ENCODE measurements at places on chromosomes 1 and 21. TPM values are rescaled to one million over a fixed set of nuclear protein-coding genes. Genes with fewer than 3 reads are reported as not detected.

DNA sequence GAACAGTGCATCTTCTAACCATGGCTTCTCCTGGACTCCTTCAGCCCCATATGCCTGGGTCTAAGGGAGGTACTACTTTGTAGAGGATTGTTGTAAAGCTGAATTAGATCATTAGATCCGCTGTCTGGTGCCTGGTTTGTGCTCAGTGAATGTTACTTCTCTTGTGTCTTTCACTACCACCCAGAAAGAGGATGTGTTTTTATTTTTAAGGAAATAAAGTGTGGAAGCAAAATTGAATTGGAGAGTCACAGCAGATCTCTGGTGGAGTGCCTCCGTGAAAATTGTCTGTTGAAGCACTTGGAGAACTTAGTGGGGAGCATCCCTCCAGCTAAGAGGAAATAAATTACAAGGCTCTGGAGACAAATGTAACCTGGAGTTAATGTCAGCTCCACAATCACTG lies 101.8 kb upstream of the ARTN start:
- DNase-seq, result no peak

DNA sequence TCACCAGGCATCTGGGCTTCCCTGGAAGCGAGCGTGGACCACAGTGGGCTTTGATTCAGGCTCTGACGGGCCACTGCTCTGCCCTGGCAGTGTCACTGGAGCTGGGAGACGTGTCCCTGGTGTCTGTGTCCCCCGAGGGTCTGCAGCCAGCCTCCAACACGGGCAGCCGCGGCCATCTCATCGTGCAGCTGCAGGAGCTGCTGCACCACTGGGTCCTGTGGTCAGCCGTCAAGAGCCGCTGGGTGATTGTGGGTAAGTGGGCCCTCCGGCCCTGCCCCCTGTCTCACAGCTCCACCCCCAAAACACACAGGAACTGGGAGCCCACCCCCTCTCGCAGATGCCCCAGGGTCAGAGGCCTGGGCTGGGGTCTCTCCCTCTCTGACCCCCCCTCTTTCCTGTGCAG lies 40.7 kb downstream of the DISP3 start:
- DNase-seq, result no peak

DNA sequence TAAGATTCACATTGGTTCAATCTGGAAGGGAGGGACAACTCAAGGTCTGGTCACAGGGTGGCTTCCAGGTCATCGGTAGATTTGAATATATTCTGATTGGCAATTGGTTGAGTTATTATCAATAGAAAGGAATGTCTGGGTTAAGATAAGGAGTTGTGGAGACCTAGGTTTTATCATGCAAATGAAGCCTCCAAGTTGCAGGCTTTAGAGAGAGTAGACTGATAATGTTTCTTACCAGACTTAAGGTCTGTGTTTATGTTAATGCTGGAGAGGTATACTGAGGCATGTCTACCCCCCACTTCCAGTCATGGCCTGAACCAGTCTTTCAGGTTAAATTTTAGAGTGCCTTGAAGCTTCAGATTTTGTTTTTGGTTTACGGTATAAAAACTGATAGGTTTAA lies 29.7 kb downstream of the USP25 start:
- DNase-seq, result no peak

Gene SPATA21
- not detected for total RNA-seq

Gene IL10
- total RNA-seq, result not detected
